Cardiac ventricle fibroblast (primary cell): ENCODE measurements at places on chromosomes 1 and 21. TPM values are rescaled to one million over a fixed set of nuclear protein-coding genes. Genes with fewer than 3 reads are reported as not detected.

The ZNF678 gene
- total RNA-seq, result 1.9 and 5.5 TPM in 2 replicates

The CYP4Z1 gene
- total RNA-seq, result 0.10 TPM in 1 of 2 replicates, not detected in the other

The AKR7A3 gene
- total RNA-seq, result 0.73 and 1.00 TPM in 2 replicates

The AKT3 gene
- total RNA-seq, result 15.0 and 20.5 TPM in 2 replicates

The ATP1A4 gene
- total RNA-seq, result not detected in 2 replicates

The DNASE2B gene
- total RNA-seq, result not detected in 2 replicates

The COL24A1 gene
- 0.62 and 1.3 TPM in 2 replicates for total RNA-seq

The HSPB7 gene
- 0.10 and 0.25 TPM in 2 replicates for total RNA-seq

The PRELP gene
- 1.3 TPM in 2 replicates for total RNA-seq

The LCE3B gene
- not detected in 2 replicates for total RNA-seq

The CLCNKB gene
- total RNA-seq, result not detected in 2 replicates

The CFHR3 gene
- 0.31 TPM in 1 of 2 replicates, not detected in the other for total RNA-seq

The PLA2G2E gene
- not detected in 2 replicates for total RNA-seq

The CFHR2 gene
- total RNA-seq, result not detected in 2 replicates

The C1QC gene
- not detected in 2 replicates for total RNA-seq

The CELA2A gene
- not detected in 2 replicates for total RNA-seq

The NR5A2 gene
- 0.25 and 0.44 TPM in 2 replicates for total RNA-seq

The OR2L8 gene
- total RNA-seq, result not detected in 2 replicates

The HIVEP3 gene
- total RNA-seq, result 1.8 and 2.0 TPM in 2 replicates

The CLDN8 gene
- not detected in 2 replicates for total RNA-seq

The RNU1-2 gene
- under 0.01 TPM in 2 replicates for total RNA-seq

The S100A7 gene
- total RNA-seq, result not detected in 2 replicates

The ROR1 gene
- total RNA-seq, result 14.2 and 15.4 TPM in 2 replicates

The USH2A gene
- under 0.01 TPM in 1 of 2 replicates, not detected in the other for total RNA-seq

The TRABD2B gene
- 0.44 and 0.69 TPM in 2 replicates for total RNA-seq

The ARHGEF16 gene
- not detected in 2 replicates for total RNA-seq

The EXTL1 gene
- total RNA-seq, result 0.37 and 0.49 TPM in 2 replicates

The IKBKE gene
- 4.4 and 7.4 TPM in 2 replicates for total RNA-seq

The NR0B2 gene
- total RNA-seq, result 0.20 TPM in 1 of 2 replicates, not detected in the other

The OR6Y1 gene
- total RNA-seq, result not detected in 2 replicates

The SGIP1 gene
- 0.05 and 0.37 TPM in 2 replicates for total RNA-seq
